ENCODE measurements at places on chromosomes 7 and 10.
A peak's percentile ranks its signal among the peaks of the same experiment; 100 is the strongest.

- DNase-seq = no peak
These were observed 171.1 kb upstream of the GRB10 start for GRCh38 chr7:50953820-50954219.

DNA sequence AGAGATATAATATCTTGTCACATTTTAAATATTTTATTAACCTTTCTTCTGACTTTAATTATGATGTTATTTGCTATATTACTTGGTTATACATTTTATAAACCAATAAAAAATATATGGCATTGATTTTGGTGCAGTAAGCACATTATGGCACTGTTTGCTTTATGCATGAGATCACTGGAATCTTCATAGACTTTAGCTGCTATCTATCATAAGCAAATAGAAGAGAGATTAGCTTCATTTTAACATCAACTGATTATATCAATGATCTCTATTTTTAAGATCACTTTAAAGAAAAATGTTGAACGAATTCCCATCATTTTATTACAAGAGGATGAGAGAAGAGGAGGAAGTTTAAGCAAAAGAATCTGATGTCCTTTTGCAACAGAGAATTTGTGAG, 58.6 kb upstream of the CDK1 start:
- no peak for DNase-seq

DNA sequence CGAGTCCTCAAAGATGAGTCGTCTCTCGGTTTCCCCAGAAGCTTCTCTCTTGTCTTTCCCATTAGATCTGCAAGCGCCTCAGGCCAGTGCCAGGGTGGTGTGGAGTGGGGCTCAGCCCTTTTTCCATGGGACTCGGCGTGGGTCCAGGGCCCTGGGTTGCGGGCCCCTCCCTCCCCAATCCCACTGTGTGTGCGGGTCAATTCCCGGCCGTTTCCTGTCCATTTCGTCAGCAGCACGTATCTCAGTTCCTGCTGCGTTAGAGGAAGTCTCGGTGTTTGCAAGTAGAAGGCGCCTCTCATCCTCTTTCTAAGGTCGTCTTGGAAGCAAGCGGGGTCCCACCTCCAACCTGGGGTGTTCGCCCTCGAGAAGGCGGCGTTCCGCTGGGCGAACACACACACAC, 25.1 kb upstream of the ADGRA1 start:
- no peak for DNase-seq

DNA sequence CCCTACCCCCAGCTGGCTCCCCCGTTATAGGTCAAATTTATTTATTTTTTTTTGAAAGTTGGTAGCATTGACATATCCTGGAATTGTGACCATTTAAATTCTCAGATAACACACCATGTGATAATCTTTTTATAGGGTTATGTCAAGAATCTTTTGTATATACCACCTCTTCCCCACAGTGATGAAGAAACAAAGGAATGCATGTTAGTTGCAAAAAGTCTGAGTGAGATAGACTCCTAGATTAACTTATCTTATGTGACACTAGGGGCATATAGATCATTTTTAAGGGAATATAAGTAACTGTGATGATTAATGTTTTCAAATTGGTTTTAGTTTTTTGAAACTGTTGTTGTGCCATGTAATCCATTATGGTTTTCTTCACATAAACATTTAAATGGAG, 68.3 kb downstream of the MLLT10 start:
- DNase-seq = no peak

GRCh38 chr10:78071140-78071856, 37.6 kb downstream of the RPS24 start:
- no peak for DNase-seq

GRCh38 chr7:157111311-157111710, 27.4 kb upstream of the UBE3C start:
- no peak for DNase-seq

- no peak for DNase-seq
These were observed 714.8 kb upstream of the GALNT17 start for GRCh38 chr7:70416986-70417655.

DNA sequence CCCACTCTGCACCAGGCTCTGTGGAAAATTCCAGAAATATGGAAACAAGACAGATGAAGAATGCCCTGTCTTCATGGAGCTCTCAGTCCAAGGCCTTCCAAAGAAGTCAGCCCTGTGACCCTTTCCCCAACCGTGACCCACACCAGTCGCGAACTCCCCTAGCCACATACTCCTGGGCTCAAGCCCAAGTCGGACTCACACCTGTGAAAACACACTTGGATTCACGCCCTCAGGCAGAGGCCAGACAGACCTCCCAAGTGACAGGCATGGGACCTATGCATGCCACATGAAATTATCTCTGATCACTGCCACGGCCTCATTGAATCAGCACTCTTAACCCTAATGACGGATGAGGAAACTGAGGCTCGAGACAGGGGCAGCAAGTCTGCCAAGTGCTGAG, 42.5 kb downstream of the ZCCHC24 start:
- DNase-seq = no peak

DNA sequence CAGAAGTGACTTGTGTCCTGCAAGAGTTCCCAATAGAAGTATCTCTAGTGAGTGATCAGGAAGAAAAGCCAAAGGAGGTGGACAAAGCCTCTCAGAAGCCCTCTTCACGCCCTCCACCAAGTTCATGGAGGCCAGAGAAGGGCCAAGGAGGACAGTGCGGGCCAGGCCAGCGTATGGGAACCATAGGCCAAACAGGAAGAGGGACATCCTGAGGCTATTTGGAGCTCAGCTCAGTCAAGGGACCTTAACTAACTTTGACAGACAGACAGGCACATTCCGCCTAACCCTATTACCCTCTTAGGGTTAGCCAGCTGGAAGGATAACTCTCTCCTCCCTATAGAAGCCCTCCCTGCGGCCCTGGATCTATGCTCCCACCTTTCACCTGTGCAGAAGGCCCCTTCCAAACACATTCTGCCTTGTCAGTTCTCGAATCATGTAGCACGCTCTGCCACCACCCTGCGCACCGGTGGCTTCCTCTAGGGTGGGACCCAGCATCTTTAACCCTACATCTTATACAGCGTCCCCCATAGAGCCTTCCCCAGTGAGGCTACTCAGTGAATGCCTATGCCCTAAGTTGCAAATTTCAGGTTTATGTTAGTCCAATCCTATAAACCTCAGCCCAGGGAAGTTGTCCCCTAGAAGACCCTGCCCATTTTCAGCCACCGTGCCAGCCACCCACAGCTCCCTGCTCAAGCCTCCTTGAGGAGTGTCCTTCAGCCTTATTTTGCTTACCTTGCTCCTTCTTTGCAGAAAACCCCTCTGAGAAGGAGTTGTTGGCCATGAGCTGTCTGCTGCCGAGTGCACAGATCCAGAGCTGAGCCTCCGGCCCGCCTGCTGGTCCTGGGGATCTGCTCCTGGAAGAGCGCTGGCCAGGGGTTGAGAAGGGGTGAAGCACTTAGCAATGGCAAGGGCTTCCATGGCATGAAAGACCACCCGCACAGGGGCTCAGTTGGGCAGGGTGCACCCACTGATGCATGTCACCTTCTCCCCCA, 36.9 kb downstream of the FRMPD2 start:
- no peak for DNase-seq

DNA sequence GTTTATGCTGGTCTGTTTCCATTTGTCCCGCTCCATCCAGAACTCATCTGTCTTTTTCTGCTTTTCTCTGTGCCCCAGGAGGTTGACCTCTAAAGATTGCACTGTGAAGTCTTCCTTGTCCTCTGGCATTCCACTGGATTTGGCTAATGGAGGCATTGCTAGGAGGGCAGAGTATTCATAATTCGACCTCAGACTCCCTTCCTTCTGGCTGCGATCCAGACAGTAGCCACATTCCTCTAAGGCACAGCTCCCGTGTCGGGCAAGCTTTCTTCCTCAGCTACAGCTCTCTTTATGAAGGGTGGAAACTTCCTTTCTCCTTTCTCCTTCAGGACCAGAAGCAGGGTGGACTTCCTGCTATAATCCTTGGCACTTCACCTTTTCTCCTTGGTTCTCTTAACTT, 175.9 kb downstream of the BAMBI start:
- DNase-seq = no peak

DNA sequence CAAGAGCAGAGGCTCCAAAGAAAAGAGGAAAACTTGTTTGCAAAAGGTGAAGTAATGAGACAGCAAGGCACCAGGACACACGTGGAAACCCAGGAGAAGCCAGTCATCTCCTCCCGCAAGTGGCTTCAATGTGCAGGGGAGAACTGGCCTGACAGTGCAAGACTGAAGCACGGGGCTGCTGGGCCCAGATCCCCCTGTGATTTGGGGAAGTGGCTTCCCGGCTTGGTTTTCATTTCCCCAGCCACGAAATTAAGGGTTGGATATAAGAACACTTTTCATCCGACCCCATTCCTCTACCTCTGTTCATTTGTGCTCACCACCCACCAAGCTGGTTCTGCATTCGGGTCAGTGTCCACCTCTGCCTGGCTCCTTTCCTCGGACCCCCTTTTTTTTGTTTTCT, 306.4 kb downstream of the FGFR2 start:
- DNase-seq = no peak

DNA sequence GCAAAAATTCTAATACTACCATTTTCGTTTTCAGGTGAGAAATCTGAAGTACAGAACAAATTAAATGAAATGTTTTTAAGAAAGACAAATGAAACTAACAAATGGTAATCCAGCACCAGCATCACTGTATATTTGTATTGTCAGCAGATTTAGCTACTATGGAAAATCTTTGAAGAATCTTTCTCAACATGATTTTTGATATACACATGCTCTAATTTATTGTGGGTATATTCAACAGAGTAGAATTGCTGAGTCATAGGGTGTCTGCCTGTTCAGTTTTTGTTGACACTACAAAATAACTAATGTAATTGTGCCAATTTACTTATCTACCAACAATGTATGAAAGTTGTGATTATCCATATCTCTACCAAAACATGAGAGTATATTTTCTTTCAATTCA, 437.6 kb downstream of the PCDH15 start:
- no peak for DNase-seq

GRCh38 chr7:143250822-143251221, 12.4 kb upstream of the GSTK1 start:
- no peak for DNase-seq

DNA sequence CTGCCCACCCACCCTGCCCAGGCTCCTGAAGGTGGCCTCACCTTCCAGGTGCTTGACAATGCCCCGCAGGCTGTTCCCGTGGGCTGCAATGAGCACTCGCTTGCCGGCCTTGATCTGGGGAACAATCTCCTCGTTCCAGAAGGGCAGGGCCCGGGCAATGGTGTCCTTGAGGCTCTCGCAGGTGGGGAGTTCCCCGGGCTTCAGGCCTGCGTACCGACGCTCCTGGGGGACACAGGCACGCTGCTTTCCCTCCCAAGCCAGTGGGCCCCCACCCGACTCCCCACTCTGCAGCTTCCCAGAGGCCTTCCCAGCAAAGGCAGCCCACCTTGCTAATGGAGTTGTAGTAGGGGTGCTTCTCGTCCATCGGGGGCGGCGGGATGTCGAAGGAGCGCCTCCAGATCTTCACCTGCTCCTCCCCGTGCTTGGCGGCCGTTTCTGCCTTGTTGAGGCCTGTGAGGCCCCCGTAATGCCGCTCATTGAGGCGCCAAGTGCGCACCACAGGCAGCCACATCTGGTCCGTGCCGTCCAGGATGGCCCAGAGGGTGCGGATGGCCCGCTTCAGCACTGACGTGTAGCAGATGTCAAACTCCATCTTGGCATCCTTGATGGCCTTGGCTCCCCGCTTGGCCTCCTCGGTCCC, 456 bp downstream of the PGAM2 start:
- no peak for DNase-seq

- no peak for DNase-seq
These were observed 8.2 kb upstream of the NDUFB2 start for GRCh38 chr7:140688341-140688740.

DNA sequence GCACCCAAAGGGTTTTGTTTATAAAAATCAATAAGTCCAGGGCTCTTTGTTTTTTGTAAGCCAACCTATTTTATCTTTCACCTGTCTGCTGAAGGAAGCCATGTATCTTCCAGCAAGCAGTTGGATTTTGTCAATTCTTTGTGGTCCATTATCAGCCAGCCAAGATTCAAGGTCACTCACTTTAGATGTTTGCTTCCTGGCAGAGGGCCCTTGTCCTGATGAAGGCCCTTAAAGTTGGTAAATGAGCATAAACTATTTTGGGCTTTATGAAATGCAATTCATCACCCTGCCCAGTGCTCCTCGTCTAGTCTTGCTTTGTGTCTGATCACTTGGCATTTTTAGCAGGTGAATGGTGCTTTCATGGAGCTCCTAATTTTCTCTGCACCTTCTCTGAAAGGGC, 1004.2 kb downstream of the GRID1 start:
- DNase-seq = no peak

DNA sequence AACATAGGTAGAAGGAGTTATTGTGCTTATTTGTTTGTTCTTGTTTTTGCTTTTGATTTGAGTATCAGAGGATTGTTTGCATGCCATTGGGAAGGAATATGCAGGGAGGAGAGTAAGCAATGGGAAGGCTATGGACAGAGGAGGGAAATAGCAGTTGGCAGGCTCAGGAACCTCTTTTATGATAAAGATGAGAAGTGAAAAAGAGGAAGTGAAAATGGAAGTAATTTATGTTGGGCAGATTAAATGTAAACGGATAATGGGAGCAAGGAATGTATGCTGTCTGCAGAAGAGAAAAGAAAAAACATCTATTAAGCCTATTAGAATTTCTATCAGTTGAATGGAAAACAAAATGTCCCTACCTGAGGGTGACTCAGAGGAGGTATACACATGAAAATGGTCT, 90.1 kb upstream of the NPSR1 start:
- DNase-seq = no peak

GRCh38 chr7:1975581-1975980, 257.2 kb downstream of the MAD1L1 start:
- DNase-seq = no peak

- peak; percentile 98 for DNase-seq
These were observed 154.8 kb upstream of the PRR15 start for GRCh38 chr7:29408841-29409243.

GRCh38 chr7:110400411-110400810, 690.5 kb upstream of the LRRN3 start:
- no peak for DNase-seq

- no peak for DNase-seq
These were observed 199.3 kb upstream of the AUTS2 start for GRCh38 chr7:69398986-69399385.

GRCh38 chr7:348962-349743, 59.2 kb downstream of the FOXL3 start:
- no peak for DNase-seq

DNA sequence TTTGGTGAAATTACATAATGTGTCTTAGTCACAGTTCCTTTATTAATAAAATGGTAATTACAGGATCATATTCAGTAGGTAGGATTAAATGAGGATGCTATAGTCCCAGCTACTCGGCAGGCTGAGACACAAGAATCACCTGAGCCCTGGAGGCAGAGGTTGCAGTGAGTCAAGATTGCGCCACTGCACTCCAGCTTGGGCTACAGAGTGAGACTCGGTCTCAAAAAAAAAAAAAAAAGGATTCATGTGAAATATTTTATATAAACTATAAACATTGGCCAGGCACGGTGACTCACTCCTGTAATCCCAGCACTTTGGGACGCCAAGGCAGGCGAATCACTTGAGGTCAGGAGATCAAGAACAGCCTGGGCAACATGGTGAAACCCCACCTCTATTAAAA, 197.9 kb downstream of the IMMP2L start:
- no peak for DNase-seq

GRCh38 chr10:111856631-111857030, 326.9 kb downstream of the GPAM start:
- DNase-seq = no peak
